Immature natural killer cell (primary cell): ENCODE measurements at places on chromosomes 4 and X.

DNA sequence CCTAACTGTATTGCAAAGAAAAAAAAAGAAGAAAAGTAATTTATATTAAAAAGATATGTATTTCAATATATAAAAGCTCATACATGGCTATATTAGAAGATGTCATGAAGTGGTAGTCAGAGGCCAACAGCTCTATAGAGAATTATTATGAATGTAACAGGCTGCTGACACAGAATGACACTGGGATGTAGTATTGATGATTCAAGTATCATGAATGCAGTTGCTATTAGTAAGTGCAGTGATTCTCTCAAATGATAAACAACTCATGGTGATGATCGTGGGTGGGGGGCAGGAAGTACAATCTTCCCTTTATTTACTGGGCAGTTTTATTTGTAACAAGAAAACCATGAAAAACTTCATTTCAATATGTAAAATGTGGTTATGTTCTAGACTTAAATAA, 124.6 kb downstream of the COL4A6 start:
- H3K4me1 ChIP-seq, result no peaks in the 10 kb centered on the region
- H3K27me3 ChIP-seq, result peaks cover 6% of the 10 kb centered on the region
- no peak for DNase-seq
- no peak overlapping the region for H3K4me3 ChIP-seq
- H3K36me3 ChIP-seq, result no peaks in the 10 kb centered on the region

GRCh38 chrX:122238801-122239200, 945.3 kb upstream of the GRIA3 start:
- no peaks in the 10 kb centered on the region for H3K27me3 ChIP-seq
- H3K4me1 ChIP-seq, result no peaks in the 10 kb centered on the region
- H3K4me3 ChIP-seq, result no peak overlapping the region
- no peak for DNase-seq

GRCh38 chr4:150679765-150680343, 97.9 kb downstream of the MAB21L2 start:
- H3K27me3 ChIP-seq, result no peaks in the 10 kb centered on the region
- peaks cover 7% of the 10 kb centered on the region for H3K36me3 ChIP-seq
- no peak overlapping the region for H3K27ac ChIP-seq
- H3K4me3 ChIP-seq, result no peak overlapping the region

GRCh38 chrX:17638731-17639130, 98.6 kb upstream of the SCML1 start:
- H3K4me1 ChIP-seq, result no peaks in the 10 kb centered on the region
- no peak overlapping the region for H3K27ac ChIP-seq
- H3K27me3 ChIP-seq, result no peaks in the 10 kb centered on the region
- no peaks in the 10 kb centered on the region for H3K36me3 ChIP-seq
- no peak overlapping the region for H3K4me3 ChIP-seq

GRCh38 chr4:41009411-41009810, 204.9 kb downstream of the APBB2 start:
- H3K36me3 ChIP-seq, result no peaks in the 10 kb centered on the region
- DNase-seq, result no peak
- H3K4me1 ChIP-seq, result no peaks in the 10 kb centered on the region
- no peak overlapping the region for H3K27ac ChIP-seq
- H3K27me3 ChIP-seq, result peaks cover 2% of the 10 kb centered on the region
- no peak overlapping the region for H3K4me3 ChIP-seq

- H3K27me3 ChIP-seq, result peaks cover 2% of the 10 kb centered on the region
- H3K36me3 ChIP-seq, result peaks cover 18% of the 10 kb centered on the region
- no peak for DNase-seq
These were observed 29.2 kb downstream of the SMIM14 start for GRCh38 chr4:39609454-39609931.

DNA sequence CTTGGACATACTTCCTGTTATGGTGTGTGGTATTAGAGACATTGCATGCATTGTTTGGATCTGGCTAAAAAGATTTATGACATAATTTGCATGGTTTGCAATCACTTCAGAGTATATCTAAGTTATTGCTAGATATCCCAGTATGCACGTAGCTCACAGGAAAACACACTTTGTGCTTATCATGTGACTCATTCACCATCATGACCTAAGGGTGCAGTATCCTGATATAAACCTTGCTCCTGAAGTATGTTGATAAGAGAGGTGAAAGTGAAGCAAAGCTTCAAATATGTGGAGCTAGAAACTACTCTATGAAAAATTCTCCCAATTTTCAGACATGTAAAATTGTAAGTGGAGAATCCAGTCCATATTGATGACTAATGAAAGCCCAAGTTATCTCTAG, 46.9 kb upstream of the GRXCR1 start:
- DNase-seq, result no peak
- H3K27me3 ChIP-seq, result peaks cover 3% of the 10 kb centered on the region
- no peaks in the 10 kb centered on the region for H3K4me1 ChIP-seq
- H3K27ac ChIP-seq, result no peak overlapping the region

DNA sequence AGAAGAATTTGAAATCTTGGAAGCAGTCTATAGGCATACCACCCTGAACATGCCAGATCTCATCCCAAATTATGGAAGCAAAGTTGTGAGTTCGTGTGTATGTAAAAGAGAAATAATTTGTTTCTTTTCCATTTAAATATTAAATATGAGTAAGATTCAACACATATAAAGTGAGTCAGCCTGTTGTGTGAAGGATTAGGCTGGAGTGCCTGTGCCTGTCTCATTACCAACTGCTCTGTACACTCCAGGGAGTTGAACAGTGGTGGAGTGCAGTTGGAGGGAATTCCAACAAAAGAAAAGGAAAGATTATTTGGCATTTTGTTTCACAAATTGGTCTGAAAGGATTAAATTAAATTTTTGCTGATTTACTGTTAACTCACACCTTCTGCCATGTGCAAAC, 435.6 kb downstream of the FAT4 start:
- DNase-seq, result no peak
- no peak overlapping the region for H3K27ac ChIP-seq
- no peaks in the 10 kb centered on the region for H3K4me1 ChIP-seq

- peaks cover 26% of the 10 kb centered on the region for H3K4me1 ChIP-seq
- H3K27me3 ChIP-seq, result peaks cover 3% of the 10 kb centered on the region
- DNase-seq, result no peak
- H3K27ac ChIP-seq, result no peak overlapping the region
- H3K4me3 ChIP-seq, result peak overlapping the region; percentile 58
These were observed 1.8 kb downstream of the FNIP2 start for GRCh38 chr4:158770671-158771070.

GRCh38 chrX:11111947-11112346, 815 bp downstream of the HCCS start:
- H3K4me3 ChIP-seq, result no peak overlapping the region
- H3K36me3 ChIP-seq, result peaks cover 5% of the 10 kb centered on the region
- peaks cover 14% of the 10 kb centered on the region for H3K27me3 ChIP-seq
- peaks cover 25% of the 10 kb centered on the region for H3K4me1 ChIP-seq

DNA sequence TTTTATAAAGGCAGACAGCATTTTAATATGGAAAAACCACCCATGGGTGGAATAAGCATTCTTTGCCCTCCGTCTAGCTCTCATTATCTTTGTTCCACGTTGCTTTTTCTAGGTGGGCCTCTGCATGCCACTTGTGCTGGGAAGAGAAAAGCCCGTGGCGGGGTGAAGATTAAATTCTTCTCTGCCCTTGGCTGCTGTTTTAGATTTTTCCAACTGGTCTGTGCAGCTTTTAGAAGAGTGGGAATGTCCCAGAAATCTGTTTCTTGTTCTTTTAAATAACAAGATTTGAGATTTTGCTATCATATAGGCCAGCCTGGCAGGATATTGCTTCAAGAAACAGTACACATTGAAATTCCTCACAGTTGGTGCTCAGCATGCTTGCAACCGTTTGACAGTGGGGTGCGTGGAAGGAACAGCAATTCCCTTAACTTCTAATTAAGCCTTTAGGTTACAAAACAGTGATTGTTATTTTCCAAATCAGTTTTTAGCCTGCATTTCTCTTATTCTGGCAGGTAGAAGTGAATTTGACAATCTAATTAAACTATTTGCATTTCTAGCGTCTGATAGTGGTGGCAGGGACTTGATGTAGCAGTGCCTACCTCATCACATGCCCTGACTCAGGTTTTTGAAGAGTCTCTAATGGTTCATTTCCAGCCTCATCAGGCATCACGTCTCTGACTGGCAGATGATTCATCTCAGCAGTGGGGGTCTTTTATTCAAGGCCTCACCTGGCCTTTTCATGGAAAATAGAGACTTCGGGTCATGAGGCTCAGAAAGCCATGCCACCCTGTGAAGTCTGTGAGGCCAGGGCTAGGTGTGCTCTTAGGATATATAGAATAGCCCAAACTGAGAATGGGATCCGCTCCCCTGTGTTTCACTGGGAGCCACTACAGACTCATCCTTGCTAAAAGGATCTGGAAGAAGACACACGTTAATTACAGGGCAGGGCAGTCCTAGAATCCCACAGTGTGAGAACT, 50.8 kb downstream of the PPEF1 start:
- DNase-seq, result no peak
- H3K27ac ChIP-seq, result no peak overlapping the region
- no peak overlapping the region for H3K4me3 ChIP-seq

DNA sequence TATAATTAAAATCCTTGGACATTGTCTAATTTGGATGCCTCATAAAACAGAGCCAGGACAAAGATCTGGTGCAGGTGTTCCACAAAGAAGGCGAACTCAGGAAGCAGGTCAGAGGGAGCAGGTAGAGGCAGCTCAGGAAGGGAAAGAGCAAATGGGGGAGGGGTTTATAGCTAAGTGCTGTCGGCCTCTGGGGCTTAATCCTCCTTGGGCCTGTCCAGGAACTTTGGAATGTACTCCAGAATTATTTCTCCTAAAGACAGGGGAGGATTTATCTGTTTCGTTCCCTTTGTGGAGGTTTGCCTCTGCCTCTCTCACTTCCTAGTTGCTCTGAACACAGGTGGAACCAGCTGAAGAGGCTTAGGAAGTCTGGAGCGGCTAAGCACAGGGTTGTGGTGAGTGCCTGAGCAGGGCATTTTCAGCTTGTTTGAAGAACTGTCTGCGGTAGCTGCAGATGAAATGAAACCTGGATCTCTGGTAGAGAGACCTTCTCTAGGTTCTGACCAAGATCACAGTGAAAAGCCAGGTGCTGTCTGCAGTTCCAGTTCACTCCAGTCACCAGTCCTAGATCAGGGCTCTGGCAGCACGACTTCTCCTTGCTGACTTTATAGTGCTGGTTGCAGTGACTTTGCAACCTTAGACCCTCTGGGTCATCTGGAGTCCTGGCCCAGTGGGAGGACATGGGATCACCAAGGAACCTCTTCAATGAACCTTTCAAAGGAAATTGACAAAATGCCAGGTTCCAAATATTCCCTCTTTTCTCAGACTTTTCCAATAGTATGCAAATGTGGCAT, 519.2 kb downstream of the PCDH10 start:
- no peak for DNase-seq
- H3K36me3 ChIP-seq, result no peaks in the 10 kb centered on the region
- H3K27ac ChIP-seq, result no peak overlapping the region
- no peak overlapping the region for H3K4me3 ChIP-seq

DNA sequence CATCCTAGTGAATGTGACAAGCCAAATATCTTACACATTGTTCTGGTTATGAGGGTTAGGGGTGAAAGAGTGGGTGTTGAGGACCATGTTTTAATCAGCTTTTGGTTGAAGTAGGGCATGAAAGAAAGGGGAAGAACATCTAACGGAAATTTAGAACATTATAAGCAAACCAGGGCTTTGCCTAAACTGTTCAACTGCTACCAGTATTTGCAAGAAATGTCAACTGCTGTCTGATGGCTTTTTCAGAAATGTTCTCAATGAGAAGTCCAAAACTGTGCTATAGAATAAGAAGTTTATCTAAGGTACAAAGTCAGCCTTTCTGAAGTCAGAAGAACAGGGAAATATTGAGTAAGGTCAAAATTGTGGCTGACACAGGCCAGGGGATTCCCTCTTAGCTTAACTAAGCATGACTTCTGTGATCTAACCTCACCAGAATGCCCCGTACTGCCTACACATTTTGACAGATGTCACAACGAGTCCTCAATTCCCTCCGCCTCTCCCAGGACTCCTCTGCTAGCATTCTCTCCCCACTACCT, 67.1 kb downstream of the DTHD1 start:
- peaks cover 3% of the 10 kb centered on the region for H3K4me1 ChIP-seq
- DNase-seq, result no peak
- no peak overlapping the region for H3K4me3 ChIP-seq
- peak overlapping the region; percentile 74 for H3K27ac ChIP-seq
- H3K27me3 ChIP-seq, result peaks cover 5% of the 10 kb centered on the region

- no peak for DNase-seq
- H3K36me3 ChIP-seq, result peaks cover 3% of the 10 kb centered on the region
- no peak overlapping the region for H3K27ac ChIP-seq
- H3K4me3 ChIP-seq, result no peak overlapping the region
- H3K27me3 ChIP-seq, result peaks cover 9% of the 10 kb centered on the region
These were observed 176.9 kb upstream of the ARHGEF9 start for GRCh38 chrX:63961964-63962363.

DNA sequence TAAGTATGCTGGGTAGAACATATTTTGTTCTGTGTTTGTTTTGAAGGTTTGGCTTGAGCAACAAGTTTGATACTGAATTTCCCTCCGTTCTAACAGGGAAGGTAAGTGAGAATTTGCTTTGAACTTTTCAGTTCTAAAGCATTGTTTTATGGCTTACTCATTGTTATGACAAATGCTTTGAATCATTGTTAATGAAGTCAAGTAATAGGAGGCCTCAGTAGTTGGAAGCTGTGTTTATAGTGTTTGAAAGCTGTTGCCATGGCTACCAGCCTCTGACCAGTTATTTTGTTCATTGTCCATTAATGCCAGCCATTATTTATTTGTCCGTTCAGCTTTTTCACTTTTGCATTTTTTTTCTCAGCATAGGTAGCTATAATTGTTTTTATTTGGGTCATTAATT, 14.4 kb downstream of the CHIC1 start:
- no peak for DNase-seq
- no peak overlapping the region for H3K4me3 ChIP-seq
- H3K36me3 ChIP-seq, result no peaks in the 10 kb centered on the region

GRCh38 chrX:74049126-74049525, 254.9 kb upstream of the ZCCHC13 start:
- no peak for DNase-seq
- H3K27me3 ChIP-seq, result no peaks in the 10 kb centered on the region
- no peaks in the 10 kb centered on the region for H3K36me3 ChIP-seq
- no peak overlapping the region for H3K4me3 ChIP-seq
- H3K27ac ChIP-seq, result no peak overlapping the region

DNA sequence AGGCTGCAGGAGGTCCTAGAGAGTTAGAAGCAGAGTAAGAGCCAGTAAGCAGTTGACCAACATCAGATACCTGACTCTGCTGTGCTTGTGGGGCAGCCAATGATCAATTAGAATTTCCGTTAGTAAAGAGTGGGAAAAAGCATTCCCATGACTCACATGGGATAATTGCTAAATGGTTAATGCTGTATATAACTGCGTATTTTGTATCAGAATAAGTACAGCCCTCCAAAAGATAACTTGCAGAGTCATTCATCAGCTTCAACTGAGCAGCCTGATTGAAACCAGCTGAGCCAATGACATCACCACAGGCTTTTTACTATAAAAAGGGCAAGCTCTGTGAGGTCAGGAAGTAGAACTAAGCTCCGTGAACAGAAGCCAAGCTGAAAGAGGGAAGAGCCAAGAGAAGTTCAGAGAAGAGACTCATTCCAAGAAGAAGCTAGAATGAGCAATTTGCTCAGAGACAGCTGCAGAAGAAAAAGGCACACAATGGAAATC, 67.9 kb downstream of the PPP3CA start:
- no peaks in the 10 kb centered on the region for H3K36me3 ChIP-seq
- H3K27me3 ChIP-seq, result peaks cover 2% of the 10 kb centered on the region
- H3K27ac ChIP-seq, result peak overlapping the region; percentile 69
- H3K4me3 ChIP-seq, result no peak overlapping the region
- H3K4me1 ChIP-seq, result peaks cover 79% of the 10 kb centered on the region
